ENCODE measurements at places on chromosomes 16 and 17. TPM values are rescaled to one million over a fixed set of nuclear protein-coding genes. Genes with fewer than 3 reads are reported as not detected.

Gene POLR3K
- total RNA-seq, result 30.7 TPM

Gene DPEP2
- total RNA-seq, result not detected

Gene RAB37
- total RNA-seq, result 9.2 TPM

DNA sequence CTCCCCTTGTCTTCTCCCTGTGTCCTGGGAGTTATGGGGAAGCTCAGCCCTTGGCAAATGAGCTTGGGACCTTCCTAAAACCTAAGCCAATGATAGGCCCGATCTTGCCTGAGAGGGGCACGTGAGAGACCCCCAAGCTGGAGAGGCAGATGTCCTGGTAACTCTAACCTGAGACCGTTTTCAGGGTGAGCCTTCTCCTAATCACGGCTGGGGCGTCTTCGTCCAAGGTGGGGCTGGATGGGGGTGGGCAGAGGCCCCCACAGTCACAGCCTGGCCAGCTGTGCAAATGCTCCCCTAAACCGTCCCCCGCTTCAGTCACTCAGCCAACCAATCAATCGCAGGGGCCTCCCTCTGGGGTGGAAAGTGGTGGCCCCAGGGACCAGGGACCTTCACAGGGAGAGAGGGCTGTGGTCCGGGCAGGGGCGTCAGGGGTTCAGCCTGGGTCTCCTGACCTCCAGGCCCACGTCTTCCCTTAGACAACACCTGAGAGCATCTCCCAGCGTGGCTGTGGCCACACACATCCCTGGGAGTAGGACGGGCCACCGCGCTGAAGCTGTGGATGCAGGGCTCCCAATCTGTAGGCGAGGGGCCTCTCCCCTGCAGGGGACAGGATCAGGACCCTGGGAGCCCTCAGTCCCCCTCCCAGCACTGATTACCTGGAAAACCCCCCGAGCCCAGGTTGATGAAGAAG lies 30.6 kb downstream of the ACTG1 start:
- H3K4me3 ChIP-seq, result no peak overlapping the region
- no peak overlapping the region for H3K27ac ChIP-seq
- no peaks in the 10 kb centered on the region for H3K36me3 ChIP-seq
- DNase-seq, result no peak

- no peak overlapping the region for H3K27ac ChIP-seq
- no peak overlapping the region for H3K4me3 ChIP-seq
- DNase-seq, result no peak
- H3K4me1 ChIP-seq, result no peaks in the 10 kb centered on the region
- H3K36me3 ChIP-seq, result no peaks in the 10 kb centered on the region
Observed at GRCh38 chr17:70041061-70041460, 34.0 kb upstream of the KCNJ16 start.

DNA sequence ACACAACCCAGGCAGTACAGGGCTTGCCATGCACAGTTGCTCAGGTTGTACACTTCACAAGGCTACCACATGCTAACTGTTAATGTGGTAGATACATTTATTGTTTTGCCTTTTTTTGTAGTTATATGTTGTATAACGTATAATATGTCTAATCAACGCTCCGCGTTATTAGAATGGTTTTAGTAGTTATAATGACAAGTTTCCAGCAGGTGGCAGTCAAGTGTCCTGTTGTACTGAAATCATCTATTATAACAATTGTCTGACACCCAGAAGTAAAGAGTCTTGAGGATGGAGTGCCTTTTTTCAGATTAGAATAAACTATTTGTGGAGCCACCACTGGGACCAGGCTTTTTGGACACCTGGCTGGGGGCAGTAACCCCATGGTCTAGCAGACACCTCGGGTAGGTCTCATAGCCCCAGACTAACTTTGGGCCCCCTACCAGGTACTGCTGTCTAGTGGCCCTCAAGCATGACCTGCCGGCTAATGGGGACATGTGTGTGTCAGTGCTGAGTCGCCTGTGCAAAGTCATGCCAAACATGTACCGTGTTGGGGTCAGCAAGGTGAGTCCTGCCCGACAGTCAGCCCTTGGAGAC lies 32.8 kb downstream of the MYO15A start:
- peaks cover 4% of the 10 kb centered on the region for H3K4me1 ChIP-seq
- no peaks in the 10 kb centered on the region for H3K27me3 ChIP-seq
- no peak for DNase-seq

DNA sequence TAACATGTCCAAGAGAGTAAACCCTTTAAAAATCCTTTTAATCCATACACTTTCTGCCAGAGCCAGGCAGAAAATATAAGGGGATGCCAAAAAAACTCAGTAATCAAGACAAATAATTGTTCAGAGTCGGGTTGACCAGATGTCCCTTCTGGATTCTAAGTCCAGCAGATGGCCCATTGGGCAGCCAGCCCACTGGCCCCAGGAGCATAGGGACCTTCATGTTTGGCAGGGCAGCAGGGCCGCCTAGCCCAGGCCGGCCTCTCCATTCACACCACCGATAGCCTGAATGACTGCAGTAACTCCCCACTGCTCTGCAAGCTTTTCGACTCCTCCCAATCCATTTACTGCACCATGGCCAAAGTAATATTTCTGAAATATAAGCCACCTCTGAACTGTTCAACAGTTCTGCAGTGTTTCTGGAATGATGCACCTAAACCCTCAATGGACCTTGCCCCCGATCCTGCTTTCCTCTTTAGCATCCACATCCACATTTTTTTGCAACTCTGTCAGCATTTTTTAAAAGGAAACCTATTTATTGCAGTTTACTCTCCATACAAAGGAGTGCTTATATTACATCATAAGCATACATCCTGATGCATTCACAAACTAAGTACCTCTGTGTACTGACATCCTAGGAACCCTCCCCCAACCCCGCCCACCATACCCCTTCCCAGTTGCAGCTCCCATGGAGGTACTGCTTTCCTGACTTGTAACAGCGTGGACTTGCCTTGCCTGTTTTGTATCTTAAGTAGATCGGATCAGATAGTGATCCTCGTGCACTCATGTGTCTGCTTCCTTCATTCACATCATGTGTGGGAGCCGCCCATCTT lies 46.4 kb downstream of the LDHD start:
- H3K27me3 ChIP-seq, result no peaks in the 10 kb centered on the region
- no peaks in the 10 kb centered on the region for H3K36me3 ChIP-seq
- no peak overlapping the region for H3K27ac ChIP-seq
- no peak overlapping the region for H3K4me3 ChIP-seq
- H3K4me1 ChIP-seq, result peaks cover 5% of the 10 kb centered on the region

DNA sequence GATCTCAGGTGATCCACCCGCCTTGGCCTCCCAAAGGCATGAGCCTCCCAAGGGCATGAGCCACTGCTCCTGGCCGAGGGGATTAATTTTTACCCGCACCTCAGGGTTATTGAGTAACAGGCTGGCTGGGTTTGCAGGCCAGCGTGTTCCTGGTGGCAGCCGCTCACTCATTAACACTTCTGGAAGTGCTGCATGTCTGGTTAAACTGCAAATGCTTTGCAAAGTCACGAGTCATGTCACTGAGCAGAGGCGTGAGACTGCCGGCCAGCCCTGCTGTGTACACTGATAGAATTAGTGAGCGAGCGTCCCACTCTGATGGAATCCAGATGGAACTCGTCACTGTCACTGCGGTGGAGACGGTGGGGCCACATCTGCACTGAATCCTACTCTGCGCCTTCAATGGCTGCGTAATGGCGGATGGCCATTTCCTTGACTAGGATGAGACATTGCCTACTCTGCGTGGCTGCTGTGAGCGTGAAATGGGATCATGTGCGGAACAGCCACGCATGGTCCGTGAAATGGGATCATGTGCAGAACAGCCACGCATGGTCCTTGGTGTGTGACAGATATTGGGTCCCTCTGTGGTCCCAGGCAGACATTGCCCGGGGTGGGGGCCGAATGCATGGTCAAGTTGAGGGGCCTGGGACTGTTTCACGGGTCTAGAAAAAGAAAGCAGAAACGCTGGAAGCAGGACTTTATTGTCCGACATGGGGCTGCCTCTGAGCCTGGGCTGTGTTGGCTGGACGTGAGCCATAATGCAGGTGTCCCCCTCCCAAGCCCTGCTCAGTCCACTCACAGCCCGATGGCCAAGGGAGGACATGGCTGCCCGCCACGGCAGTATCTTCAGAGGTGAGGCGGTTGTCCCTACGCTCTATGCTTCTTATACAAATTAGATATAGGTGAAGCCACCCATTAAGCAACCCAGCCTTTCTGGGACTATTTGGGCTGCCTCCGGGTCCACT lies 740 bp upstream of the SLC5A10 start:
- no peaks in the 10 kb centered on the region for H3K27me3 ChIP-seq
- H3K36me3 ChIP-seq, result no peaks in the 10 kb centered on the region
- DNase-seq, result peak; percentile 55
- H3K27ac ChIP-seq, result no peak overlapping the region
- no peak overlapping the region for H3K4me3 ChIP-seq
- no peaks in the 10 kb centered on the region for H3K4me1 ChIP-seq

GRCh38 chr17:60652454-60653247 lies 25.0 kb upstream of the BCAS3 start:
- H3K4me1 ChIP-seq, result no peaks in the 10 kb centered on the region
- H3K27me3 ChIP-seq, result no peaks in the 10 kb centered on the region
- H3K4me3 ChIP-seq, result no peak overlapping the region
- H3K36me3 ChIP-seq, result peaks cover 49% of the 10 kb centered on the region
- no peak overlapping the region for H3K27ac ChIP-seq

GRCh38 chr16:57711346-57711745 lies 16.7 kb downstream of the DRC7 start:
- no peak overlapping the region for H3K4me3 ChIP-seq
- H3K4me1 ChIP-seq, result no peaks in the 10 kb centered on the region
- H3K27ac ChIP-seq, result no peak overlapping the region
